ENCODE measurements at places on chromosomes 6 and 20.

DNA sequence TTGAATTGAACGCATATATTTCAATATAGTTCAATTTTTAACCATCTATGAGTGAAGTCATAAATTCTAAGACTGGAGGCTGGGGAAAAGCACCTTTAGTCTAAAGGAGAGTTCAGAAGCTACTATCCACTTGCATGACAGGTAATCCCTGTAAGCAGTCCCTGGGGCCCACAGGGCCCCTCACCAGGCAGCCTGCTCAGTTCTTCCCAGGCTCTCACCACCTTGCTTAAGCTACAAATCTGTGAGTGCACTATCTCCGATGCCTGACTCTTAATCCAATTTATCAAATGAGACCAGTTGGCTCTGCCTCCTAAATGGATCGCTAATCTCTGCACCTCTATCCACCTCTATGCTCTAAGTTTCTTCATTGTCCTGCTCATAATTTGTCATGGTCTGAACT is 413.8 kb downstream of the PTPRT start:
- no peak for DNase-seq

DNA sequence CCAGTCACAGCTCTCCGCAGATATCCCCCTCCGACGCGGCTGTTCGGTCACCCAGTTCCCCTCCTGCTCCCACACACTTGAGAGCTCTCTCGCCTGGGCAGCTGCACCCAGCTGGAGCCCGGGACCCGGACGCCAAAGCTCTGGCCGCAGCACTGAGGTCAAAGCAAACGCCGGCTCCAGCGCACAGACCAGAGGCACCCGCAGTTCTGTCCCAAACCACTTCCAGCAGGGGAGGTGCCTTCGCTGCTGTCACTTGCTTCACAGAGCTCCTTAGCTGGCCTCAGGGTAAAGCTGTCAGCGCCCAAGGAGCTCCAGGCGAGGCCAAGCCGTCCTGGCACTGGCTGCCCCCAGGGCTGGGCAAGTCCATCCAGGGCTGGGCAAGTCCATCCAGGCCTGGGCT is 27.9 kb downstream of the SLC2A4RG start:
- DNase-seq = no peak

DNA sequence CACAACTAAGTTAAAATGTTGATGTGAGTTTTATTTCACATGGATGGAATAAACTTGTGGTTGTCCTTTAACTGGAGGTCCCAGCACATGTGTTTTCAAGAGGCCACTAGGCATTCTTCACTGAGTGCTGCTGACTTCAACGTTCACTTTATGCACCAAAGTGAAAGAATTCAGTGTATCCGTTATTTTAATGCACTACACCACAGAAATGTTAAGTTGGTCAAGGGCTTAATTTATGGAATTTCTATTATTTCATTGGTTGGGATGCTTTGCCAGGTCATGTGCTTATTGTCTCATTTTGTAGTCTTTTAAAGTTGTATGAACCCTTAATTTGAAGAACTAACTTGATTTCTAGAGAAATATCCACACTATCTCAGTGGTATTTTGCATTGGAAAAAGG is 106.4 kb downstream of the PPP1R14C start:
- DNase-seq = no peak

DNA sequence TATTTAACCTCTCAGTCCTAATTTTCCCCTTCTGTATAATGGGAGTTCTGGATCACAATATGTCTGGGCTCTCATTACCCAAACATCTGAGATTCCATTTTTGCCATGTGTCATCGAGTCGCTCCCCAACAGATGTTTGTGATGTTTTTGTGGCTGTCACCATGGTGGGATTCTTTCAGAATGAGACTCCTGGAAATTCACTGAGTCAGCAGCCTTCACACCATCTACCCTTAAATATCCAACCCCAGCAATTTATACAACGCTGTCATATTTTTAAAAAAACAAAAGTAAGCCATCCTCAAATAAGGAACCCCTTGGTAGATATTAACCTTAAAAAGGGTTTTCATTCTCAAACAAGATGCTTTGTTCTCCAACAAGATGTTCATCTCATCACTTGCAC is 20.9 kb downstream of the NRSN1 start:
- no peak for DNase-seq

DNA sequence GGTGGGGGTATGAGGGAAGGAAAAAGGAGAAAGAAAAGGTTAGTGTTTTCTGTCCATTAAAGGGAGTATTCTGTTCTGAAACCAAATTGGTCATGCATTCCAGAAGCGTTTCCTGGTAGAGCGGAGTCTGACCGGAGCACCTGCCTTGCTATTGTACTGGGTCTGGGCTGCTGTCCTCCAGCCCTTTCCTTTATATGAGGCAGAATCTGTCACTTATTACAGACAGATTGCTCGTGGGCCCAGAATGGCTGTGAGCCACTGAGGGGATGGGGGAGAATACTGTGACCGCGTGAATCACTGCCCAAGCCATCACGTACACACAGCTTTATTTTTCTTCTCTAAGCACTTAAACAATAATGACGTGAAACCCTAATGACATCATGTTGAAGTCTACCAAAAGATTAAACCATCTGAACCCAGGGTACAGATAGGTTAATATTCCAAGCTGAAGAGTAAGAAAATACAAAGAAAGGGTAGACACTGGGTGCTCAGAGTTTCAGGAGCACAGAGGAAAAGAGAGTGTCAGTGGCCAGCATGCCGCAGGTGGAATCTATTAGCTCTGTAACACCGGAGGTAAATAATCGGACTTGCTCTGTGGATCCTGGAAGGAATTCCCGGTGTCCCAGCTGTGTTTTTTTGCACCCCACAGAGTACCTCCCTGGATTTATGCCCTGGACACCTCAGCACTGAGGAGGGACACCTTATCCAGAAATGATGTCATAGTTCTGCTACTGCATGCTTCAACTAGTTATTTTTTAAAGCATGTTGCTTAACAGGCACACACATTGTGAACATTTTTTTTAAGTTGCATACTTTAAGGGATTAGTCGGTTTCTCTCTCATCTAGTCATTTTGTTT is 573.3 kb downstream of the PKHD1 start:
- DNase-seq = no peak

GRCh38 chr20:11902285-11902697 is 15.4 kb upstream of the BTBD3 start:
- DNase-seq = no peak

DNA sequence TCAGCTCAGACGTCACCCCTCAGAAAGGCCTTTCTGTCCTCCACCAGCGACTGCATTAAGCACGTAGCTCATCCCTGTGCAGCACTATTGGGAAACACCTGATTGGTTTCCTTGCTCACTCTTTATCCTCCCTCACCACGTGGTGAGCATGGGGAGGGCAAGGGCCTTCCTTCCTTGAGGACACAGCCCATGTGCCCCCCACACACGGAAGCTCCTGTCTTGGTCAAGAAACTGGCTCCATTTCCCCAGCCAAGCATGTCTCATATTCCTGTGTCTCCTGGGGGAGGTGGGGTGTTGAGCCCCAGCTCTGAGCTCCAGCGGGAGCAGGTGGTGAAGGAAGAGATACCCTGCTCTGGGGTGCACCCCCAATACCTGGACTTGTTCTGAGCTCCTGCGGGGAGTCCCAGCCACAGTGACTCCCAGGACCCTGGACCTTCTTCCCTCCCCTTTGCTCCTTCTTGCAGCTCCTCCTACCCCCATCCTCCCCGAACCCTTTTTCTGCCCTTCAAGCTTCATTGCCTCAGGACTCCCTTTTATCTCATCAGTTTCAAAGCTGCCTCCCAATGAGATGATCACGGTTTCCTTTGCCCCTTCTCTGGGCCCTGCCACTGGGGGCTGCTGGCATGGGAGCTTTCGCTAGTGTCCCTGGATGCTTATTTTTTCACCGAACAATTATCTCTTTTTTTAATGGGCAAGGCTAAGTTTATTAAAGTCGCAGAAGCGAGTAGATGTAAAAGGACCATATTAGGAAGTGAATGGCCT is 230.1 kb downstream of the TFAP2C start:
- no peak for DNase-seq

- no peak for DNase-seq
These were observed 115.0 kb downstream of the TSHZ2 start for GRCh38 chr20:53087037-53087777.

DNA sequence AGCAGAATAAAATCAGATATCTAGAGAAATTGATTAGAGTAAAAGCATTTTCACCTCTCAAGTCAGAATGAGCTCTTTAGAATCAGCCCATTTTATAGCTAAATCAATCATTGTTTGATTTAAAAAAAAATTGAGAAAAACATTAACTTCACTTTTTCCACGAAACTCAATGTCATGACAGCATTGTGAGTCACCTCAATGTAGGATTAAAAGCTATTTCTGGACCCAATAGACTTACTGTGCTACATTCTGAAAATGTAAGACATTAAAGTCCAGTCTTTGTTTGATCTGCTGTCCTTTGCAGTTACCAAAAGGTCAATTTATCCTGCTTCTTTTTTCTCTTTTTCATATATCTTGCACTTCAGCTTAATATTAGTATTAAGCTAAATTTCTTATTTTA is 519.4 kb upstream of the ZNF337 start:
- no peak for DNase-seq

GRCh38 chr20:2162823-2163166 is 61.2 kb downstream of the STK35 start:
- DNase-seq = no peak

GRCh38 chr20:58511364-58511763 is 3.8 kb downstream of the APCDD1L start:
- no peak for DNase-seq

- DNase-seq = no peak
These were observed 32.8 kb downstream of the LAMA4 start for GRCh38 chr6:112221561-112221960.

Measured in CD4-positive, alpha-beta T cell treated with Interleukin-2 at 100 ng/mL for 4 hours (primary cell).